DMS 273 treated with DMSO at 0.1 percent for 48 hours (cell line): ENCODE measurements at places on chromosomes 2 and 18.

GRCh38 chr2:222572264-222572721, 83.6 kb downstream of the FARSB start:
- no peak for DNase-seq

DNA sequence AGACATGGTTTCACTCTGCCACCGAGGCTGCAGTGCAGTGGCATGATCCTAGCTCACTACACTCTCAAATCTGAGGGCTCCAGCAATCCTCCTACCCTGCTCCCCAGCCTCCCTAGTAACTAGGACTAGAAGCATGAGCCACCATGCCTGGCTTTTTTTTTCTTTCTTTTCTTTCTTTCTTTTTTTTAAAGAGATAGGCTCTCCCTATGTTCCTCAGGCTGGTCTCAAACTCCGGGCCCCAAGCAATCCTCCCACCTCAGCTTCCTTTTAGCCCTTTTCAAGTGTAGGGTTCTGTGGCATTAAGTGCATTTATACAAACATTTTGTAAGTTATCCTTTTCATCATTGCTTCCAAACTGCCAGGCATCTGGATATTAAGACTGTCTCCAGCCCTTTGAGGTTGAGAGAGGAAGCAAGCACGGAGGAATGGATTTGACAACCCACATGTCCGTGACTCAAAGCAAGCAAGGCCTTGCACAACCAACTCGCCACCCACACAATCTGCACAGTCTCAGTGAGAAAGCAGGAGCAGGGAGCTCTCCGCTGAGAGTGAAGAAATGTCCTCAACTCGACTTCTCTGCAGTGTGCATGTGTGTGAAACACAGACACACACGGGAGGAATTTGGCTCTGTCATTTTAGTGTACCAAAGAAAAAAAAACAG, 65.6 kb downstream of the ATP8B1 start:
- DNase-seq: no peak

GRCh38 chr2:195768431-195768830, 111.4 kb downstream of the SLC39A10 start:
- no peak for DNase-seq

DNA sequence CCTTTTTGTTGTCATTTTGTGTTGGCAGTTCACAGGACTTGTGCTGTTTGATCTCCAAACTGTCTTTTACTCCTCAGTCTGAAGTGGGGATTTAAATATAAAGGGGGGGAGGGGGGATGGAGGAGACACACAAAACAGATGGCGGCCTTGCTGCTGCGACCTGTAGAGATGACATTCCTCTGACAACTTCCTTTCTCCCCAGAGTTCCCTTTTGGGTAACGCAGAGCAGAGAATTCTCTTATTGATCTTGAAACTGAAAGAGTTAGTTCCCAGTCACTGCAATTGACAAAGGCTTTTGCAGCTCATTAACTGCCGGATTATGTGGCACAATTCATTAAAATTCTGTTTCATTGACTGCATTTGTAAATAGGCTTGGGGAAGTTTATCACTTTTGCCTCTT, 279.3 kb downstream of the TSN start:
- no peak for DNase-seq

- DNase-seq: no peak
These were observed 95.9 kb downstream of the NEB start for GRCh38 chr2:151638191-151638933.
